Stimulated activated CD4-positive, alpha-beta T cell treated with anti-CD3 and anti-CD28 coated beads, Interleukin-12 subunit alpha, Interleukin-12 subunit beta, amount 100 ng/mL, for 4 hours (primary cell): ENCODE measurements at places on chromosomes 13 and 19.

DNA sequence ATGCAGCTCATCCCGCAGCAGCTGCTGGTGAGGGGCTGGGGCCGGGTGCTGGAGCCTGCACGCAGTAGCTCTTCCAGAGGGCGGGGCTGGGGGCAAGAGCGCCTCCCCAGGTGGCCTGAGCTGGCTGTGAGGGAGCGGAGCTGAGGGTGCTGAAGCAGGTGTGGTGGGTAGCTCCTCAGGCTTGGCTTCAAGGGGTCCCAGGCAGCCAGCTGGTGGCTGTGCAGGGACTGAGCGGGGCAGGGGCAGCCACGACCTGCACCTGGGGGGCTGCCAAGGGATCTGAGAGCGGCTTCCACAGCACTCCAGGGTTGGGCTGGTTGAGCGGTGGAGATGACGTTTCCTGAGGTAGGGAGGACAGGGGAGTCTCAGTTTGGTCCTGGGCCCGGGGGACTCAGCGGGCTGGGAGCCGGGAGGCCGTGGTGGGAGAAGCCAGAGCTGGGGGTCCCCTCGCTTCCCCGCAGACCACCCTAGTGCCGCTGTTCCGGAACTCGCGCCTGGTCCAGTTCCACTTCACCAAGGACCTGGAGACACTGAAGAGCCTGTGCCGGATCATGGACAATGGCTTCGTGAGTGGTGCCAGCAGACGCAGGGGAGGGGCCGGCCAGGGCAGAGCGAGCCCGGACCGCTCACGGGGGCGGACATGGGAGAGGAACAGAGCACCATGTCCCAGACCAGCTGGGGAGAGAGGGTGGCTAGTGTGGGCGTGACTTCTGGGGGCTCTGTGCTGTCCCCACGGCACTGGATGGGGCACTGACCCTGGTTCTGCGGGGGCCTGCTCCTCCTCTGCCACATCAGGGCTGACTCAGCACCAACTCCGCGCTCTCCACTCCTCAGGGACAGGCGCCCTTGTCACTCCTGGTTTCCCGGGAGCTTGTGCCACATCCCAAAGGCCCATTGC is 7.4 kb downstream of the PTOV1 start:
- DNase-seq, result no peak

GRCh38 chr13:32895296-32895695 is 120.9 kb upstream of the KL start:
- DNase-seq, result no peak

- no peak for DNase-seq
These were observed 59.5 kb downstream of the TNFSF11 start for GRCh38 chr13:42633495-42633894.

GRCh38 chr19:45798995-45799517 is 6.4 kb upstream of the DMWD start:
- DNase-seq, result peak; percentile 53

GRCh38 chr13:22789027-22789593 is 391.7 kb upstream of the SGCG start:
- DNase-seq, result no peak

- no peak for DNase-seq
These were observed 39.6 kb upstream of the C1QTNF9 start for GRCh38 chr13:24269821-24270220.

DNA sequence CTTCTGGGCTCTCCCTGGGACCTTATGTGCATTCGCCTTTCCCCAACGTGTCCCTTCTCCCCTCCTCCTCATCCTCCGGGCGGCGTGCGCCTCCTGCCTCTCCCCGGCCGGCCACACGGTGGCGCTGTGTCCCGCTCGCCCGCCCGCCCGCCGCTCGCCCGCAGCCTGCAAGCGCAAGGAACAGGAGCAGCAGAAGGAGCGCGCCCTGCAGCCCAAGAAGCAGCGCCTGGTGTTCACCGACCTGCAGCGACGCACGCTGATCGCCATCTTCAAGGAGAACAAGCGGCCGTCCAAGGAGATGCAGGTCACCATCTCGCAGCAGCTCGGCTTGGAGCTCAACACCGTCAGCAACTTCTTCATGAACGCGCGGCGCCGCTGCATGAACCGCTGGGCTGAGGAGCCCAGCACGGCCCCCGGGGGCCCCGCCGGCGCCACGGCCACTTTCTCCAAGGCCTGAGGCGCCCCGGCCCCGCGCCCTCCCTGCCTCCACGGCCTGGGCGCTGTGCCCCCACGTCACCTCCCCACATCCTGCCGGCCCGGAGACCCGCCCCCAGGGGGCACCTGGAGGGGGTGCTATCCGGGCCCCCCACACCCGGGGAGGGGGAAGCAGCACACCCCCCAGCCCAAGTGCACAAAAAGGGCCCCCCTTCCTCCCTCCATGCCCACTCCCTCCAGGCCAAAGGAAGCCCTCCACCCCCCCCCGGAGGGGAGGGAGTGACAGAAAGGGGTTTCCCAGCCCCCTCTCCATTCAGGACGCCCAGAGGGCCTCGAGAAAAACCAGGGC is 21.9 kb downstream of the ONECUT3 start:
- DNase-seq, result peak; percentile 20

- no peak for DNase-seq
These were observed 451 bp downstream of the NOSIP start for GRCh38 chr19:49579947-49580263.

DNA sequence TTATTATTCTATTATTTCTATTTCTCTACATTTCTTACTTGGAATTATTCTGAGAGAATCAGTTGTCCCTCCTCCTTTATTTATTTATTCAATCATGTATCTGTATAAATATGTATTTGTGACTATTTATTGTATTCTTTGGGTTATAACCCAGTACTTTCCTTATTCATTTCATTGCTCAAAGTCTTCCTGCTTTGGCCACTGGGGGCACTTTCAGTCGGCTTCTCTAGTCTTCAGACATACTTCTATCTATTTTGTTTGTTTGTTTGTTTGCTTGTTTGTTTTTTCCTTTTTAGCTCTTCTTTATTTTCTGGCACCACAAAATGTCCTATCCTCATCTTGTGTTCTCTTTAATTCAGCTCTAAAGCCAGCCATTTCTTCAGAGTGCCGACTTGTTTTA is 260.4 kb downstream of the NALCN start:
- DNase-seq, result no peak

DNA sequence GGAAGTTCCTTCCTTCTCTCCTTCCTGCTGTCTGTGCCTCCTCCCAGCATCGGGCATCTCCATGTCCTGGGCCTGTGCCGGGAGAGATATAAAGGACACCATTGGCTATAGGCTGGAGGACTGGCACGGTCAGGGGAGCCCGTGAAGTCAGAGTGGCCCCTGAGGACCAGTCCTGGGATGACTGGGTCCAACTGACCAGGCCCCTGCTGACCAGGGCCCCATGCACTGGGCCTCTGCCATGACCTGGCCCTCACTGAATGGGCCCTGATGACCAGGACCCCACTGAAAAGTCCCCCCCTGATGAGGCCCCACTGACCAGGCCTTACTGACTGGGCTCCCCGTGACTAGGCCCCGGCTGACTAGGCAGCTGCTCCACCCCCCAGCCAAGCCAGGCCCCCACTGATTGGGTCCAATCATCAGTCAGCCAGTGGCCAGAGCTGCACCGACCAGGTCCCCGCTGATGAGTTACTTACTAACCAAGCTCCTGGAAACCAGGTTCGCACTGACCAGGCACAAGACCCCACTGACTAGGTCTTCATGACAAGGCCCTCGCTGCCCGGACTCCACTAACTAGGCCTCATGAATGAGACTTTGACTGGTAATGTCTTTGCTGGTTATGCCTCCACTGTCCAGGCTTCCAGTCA is 20.0 kb upstream of the ZNF14 start:
- DNase-seq, result no peak

GRCh38 chr13:53048880-53049279 is 20.3 kb downstream of the OLFM4 start:
- DNase-seq, result no peak

DNA sequence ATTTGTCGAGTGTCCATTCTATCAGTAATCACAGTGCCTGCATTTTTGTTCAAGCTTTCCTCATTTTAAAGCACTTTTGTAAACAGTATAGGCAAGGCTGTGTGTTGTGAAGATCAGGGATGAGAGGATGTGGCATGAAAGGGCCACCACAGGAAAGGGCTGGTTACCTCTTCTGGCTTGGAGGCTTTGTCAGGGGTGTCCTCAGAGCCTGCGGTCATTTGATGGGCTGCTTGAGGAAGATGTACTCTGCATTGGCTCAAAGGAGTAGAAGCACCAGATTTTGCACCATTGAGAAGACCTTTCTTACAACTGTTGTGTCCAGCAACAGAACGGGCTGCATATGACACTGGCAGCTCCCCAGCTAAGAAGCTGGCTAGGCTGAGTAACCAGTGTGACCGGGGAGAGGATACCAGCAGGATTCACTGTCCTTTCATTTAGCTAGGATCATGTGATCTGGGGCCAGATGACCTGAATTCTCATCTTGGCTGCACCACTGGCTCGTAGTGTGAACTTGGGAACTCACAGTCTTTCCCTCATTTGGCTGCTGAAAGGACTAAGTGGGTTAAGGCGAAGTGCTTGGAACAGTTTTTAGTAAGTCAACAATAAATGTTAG is 380.2 kb downstream of the FGF9 start:
- no peak for DNase-seq

DNA sequence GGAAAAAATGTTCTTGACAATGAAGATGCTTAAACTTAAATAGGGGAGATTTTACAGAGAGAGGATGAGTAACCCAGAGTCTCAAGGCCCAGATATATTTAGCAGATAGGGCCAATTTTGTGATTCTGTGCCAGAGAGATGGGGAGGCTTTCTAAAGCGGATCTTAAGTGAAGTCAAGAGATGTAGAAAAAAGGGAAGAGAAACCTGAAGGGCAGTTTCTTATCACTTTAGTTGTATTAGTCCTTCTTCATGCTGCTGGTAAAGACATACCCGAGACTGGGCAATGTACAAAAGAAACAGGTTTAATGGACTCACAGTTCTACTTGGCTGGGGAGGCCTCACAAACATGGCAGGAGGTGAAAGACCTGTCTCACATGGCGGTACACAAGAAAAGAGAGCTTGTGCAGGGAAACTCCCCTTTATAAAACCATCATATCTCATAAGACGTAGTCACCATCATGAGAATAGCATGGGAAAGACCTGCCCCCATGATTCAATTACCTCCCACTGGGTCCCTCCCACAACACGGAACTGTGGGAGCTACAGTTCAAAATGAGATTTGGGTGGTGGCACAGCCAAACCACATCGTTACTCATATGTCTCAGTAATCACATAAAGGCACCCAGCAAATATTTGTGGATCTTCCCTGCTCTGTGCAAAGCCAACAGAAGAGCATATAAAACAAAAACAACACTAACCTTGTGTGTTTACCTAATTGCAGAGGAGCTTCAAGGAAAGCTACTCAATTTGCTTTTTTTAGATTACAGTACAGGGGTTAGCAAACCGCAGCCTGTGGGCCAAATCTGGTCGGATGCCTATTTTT is 102.6 kb upstream of the MYCBP2 start:
- DNase-seq, result peak; percentile 15

GRCh38 chr19:5882421-5882968 is 12.2 kb upstream of the FUT5 start:
- DNase-seq, result no peak

DNA sequence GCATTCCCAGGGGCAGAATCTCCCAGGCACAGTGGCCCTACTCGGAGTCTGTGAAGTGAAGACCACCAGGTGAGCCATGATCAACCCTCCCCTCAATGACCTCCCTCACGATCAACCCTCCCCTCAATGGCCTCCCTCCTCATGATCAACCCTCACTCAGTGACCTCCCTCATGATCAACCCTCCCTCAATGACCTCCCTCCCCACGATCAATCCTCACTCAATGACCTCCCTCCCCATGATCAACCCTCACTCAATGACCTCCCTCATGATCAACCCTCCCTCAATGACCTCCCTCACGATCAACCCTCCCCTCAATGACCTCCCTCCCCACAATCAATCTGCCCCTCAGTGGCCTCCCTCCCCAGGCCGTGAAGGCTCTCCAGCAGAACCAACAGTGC is 32.1 kb downstream of the SBNO2 start:
- DNase-seq, result no peak

- no peak for DNase-seq
These were observed 29.8 kb upstream of the ASF1B start for GRCh38 chr19:14165990-14166830.

GRCh38 chr13:39879286-39880035 is 224.0 kb downstream of the COG6 start:
- no peak for DNase-seq

GRCh38 chr13:112634102-112634501 is 46.1 kb upstream of the TUBGCP3 start:
- DNase-seq, result no peak

GRCh38 chr19:38172001-38172400 is 52.0 kb downstream of the DPF1 start:
- no peak for DNase-seq

GRCh38 chr19:35294328-35294727 is 2.4 kb downstream of the MAG start:
- DNase-seq, result no peak

DNA sequence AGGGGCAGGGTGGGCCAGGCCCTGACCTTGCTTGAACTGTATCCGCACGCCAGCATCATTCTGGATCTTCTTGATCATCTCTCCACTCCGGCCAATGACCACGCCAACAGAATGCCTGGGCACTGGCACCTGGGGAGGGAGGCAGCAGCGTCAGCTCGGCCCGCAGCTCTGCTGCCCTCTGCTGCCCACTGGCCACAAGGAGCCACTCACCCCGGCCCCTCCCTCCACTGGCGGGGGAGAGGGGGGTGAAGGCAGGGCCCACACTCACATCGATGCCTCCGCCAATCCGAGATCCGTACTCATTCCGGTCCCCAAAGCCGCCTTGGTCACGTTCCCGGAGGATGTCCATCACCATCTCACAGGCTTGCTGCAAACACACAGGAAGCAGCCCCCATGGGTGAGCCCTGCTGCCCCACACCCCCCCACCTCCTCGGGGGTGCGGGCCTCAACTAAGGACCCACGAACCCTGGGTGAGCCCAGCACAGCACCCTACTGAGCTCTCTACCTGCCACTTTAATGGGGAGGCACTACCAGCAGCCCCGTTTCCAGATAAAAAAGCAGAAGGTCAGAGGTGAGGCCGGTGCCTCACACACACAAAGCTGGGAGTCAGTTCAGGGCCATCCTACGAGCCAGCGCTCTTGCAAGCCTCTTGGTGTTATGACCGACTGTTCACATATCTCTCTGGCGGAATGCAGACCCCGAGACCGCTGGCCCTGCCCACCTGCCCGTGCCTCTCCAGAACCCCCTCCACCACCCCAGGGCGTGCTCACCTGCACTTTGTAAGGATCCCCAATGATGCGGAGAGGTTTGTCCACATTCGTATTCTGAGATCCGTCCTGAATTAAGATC is 6.7 kb downstream of the KHSRP start:
- DNase-seq, result no peak

- no peak for DNase-seq
These were observed 1.4 kb downstream of the TDRD3 start for GRCh38 chr13:60398379-60398891.

DNA sequence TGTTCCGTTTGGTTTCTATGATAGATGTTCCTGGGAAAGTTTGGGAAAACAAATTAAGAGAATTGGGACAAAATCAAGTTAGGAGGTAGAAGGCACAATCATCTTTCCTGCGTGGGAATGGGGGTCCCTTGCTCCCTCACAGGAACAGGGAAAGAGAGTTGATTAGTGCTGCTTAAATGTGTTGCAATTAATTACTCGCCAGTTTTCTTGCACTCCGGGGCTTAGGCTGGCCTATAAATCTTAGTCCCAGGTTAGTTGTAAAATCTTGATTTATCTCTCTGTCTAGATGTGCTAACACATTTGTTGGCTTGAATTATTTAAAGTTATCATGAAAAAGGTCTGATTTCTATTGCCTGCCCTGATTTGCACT is 10.1 kb downstream of the B3GLCT start:
- DNase-seq, result no peak

- no peak for DNase-seq
These were observed 13.2 kb downstream of the EHD2 start for GRCh38 chr19:47726467-47726866.

GRCh38 chr19:15025217-15025616 is 24.1 kb upstream of the CASP14 start:
- no peak for DNase-seq
